ENCODE measurements at places on chromosomes 4 and X.

DNA sequence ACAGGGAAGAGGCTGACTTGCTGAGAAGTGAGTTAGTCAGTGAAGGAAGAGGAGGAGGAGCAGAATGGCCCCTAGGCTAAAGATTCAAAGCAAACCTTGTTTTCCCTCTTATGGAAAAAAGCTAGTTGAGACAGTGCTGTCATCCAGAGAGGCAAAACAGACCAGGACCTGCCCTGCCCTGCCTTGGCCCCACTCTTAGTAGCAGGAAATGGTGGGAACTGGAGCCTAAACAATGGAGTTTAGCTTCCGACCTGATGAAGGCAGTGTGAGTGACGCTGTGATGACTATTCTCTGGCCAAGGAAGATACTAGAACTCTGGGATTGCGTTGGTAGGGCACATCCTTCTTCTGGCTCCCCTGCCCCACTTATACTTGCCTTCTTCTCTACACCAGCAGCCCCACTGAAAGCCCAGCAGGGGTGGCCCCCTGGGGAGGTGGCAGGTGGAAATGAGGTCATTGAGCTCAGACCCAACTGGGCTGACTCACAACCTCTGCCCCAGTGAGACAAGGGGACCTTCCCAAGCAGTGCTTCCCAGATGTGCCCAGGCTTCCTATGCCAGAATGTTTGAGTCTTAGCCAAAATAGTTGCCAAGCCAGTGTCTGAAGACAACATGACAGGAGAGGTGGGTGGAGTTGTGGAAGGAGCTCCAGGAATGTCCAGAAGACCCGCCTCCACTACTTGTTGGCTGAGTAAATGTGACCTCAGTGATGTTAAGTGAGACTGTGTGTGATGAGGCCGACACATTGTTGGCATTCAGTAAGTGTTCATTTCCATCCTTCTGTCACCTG is 38.8 kb downstream of the MSN start:
- DNase-seq = no peak

GRCh38 chrX:38055170-38055847 is 49.0 kb downstream of the SYTL5 start:
- DNase-seq = peak; percentile 39

- DNase-seq = no peak
Measured at GRCh38 chr4:80875642-80876041, 154.9 kb upstream of the BMP3 start.

DNA sequence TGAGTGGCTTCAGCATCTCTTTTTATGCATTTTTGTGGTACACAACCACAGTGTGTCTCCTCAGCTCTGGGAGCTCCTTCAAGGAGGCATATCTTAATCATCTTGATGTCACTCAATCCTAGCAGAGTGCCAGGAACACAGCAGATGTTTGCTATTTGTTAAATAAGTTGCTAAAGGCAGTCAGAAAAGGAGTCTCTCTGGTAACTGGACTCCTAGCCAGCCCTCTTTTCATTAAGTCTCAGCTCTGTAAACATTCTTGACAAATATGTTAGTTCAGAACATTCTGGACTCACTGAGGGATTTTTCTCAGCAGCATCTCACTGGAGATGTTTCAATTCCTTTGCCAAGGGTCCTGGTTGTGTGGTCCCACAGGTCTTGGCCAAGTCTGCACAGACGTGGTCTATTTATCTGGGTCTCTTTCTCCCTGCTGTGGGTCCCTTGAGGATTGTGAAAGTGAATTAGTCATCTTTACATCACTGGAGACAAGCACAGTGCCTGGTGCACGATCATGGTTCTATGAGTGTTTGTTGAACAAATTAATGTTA is 20.3 kb upstream of the FAM9C start:
- DNase-seq = no peak

DNA sequence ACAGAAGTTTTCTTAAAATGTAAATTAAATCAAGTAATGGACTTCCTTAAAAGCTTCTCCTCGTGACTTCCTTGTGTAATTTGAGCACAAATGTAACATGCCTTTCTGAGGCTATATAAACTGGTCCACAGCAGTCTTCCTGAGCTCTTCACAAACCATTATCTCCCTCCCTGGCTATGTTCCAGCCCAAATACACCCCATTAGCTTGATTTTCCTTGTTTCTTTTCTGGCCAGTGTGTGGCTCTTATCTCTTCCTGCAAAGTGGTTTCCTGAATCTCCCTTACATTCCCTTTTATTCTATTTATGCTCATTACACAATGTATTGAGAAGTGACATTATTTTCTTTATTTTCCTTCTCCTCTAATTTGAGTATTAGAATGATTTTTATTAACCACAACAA is 1085.3 kb upstream of the PCDH10 start:
- no peak for DNase-seq

GRCh38 chr4:146514651-146515357 is 6.9 kb downstream of the SLC10A7 start:
- DNase-seq = no peak

DNA sequence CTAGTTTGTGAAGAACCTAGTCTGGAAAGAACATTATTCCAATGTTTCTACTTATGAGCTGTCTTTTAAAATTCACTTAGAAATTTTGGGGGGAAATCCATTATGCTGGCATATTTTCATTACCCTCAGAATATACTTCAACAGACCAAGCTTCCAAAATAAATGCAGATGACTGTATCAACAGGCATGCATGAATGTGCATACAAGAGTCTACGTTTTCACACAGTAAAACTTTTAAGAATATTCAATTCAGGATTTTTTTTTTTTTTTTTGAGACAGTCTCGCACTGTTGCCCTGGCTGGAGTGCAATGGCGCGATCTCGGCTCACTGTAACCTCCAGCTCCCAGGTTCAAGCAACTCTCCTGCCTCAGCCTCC is 49.7 kb downstream of the ABCG2 start:
- DNase-seq = no peak

GRCh38 chr4:88752754-88753153 is 55.1 kb upstream of the NAP1L5 start:
- no peak for DNase-seq

- DNase-seq = no peak
Measured at GRCh38 chr4:165737309-165737972, 135.6 kb upstream of the TLL1 start.

DNA sequence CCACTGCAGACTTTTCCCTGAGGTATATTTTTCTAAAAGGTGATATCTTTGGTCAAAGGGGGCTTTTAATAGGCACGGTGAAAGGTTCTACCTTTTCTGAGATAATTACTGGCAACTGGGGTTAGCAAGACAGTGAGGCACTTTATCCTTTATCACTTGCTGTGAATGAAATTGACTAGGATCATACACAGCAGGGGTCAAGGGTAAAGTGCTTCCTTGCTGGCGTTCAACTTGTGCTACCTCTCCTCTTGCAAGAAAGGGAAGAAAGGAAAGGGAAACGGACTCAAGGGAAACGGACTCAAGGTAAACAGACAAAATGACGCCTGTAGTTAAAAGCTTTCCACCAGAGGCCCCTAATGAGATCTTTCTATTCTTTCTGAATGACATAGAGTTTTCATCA is 78.6 kb upstream of the RAPGEF2 start:
- no peak for DNase-seq

- no peak for DNase-seq
Measured at GRCh38 chrX:150450519-150451177, 87.5 kb downstream of the MAMLD1 start.

- DNase-seq = peak; percentile 68
Measured at GRCh38 chr4:158090323-158090722, 82.5 kb downstream of the GASK1B start.

DNA sequence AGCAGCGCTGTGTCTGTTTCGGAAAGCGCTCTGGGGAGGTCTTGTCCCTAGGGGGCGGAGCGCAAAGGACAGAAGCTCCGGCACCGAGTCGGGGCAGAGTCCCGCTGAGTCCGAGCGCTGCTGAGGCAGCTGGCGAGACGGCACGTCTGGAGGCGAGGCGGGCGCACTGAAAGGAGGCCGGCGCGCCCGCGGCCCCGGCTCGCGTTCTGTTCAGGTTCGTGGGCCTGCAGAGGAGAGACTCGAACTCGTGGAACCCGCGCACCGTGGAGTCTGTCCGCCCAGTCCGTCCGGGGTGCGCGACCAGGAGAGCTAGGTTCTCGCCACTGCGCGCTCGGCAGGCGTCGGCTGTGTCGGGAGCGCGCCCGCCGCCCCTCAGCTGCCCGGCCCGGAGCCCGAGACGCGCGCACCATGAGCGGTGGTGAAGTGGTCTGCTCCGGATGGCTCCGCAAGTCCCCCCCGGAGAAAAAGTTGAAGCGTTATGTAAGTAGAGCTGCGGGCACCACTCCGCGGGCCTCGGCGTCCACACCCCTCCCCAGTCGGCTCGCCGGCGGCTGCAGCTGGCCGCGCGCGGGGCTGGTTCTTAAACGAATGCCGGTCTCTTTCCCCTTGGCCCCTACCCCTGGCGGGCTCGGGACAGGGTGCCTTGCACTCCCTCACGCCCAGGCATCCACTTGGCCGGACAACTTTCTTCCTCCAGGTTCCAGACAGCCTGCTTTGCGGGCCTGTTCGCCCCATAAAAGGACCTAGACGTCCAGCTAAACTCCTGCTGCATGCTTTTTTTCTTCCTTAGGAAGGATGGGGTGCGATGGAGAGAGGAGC is at the start of gene GAB1:
GAB1 (plus strand) TSS at position 96 of the 819 bp plus-strand sequence; CDS start at position 409, 313 bp downstream.
- peak; percentile 83 for DNase-seq

DNA sequence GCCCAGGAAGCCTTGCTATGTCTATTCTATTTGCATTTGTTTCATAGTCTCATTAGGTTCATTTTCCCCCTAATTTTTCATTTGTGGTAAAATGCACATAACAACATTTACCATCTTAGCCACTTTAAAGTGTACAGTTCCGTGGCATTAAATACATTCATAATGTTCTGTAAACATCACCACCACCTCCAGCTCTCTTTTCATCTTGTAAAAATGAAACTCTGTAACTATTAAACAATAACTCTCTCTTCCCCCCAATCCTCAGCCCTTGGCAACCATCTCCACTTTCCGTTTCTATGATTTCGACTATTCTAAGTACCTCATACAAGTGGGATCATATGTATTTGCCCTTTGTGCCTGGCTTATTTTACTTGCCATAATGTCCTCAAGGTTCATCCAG is 19.9 kb downstream of the ARHGEF38 start:
- no peak for DNase-seq

DNA sequence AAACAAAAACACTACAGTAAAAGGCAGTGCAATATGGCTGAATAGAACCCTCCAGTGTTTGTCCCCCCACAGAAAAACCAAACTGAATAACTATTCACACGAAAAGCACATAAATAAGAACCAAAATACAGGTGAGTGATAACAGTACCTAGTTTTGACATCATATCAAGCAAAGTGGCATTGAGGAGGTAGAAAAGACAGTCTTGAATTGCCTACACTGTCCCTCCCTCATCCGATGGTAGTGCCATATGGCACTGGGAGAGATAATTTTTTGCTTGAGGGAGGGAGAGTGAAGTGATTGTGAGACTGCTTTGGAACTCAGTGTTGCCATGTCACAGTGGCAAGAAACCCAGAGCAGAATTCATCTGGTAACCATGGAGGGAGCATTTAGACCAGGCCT is 99.2 kb downstream of the GPR174 start:
- DNase-seq = no peak

DNA sequence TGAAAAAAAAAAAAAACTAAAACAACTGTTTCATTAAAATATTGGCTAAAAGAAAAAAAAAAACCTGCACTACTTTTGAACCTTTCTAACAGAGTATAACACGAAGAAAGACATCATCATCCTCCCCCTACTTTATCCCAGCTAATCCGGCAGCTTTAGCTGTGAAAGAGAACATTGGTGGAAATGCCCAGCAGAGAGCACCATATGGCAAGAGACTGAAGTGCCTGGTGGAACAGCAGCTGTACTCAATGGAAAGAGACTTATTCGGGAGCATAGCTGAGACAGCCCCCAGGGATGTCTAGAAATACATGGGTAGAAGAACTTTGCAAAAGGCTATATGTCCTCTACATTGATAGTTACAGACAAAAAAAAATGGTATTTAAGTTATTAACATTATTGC is 30.3 kb downstream of the STPG2 start:
- peak; percentile 73 for DNase-seq

- DNase-seq = no peak
Measured at GRCh38 chrX:78456909-78457308, 129.5 kb upstream of the CYSLTR1 start.

GRCh38 chr4:42819863-42820514 is 72.5 kb upstream of the GRXCR1 start:
- no peak for DNase-seq

DNA sequence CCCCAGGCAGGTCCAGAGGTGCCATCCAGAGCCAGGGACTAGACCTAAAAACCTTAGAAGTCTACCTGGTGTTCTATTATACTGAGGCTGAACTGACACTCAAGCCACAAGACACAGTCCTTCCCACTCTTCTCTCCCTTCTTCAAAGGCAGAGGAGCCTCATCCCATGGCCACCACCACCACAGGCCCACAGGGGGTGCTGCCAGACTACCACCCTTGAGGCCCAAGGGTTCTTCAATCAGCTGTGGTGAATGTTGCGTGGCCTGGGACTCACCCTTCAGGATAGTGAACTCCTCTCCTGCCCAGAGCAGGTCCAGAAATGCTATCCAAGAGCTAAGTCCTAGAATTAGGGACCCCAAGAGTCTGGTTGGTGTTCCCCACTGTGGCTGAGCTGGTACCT is 17.5 kb upstream of the RFC1 start:
- no peak for DNase-seq

DNA sequence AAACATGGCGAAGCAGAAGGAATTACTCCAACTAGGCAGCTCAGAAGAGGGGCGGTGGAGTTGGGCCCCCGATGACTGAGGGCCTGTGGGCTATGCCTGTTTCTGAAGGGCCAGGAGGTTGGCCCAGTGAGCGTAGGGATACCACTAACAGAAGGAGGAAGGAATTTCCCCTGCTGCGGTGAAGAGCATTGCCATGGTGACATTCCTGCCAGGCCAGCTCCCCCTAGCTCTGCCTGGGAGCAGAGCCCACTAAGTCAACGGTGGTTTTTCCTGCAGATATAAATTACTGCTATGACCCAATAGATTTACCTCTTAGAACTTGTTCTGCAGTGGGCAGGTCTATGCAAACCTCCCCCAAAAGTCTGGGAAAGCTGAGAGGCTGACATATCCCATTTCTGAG is 28.9 kb upstream of the HMX1 start:
- no peak for DNase-seq

- DNase-seq = no peak
Measured at GRCh38 chr4:20883231-20883630, 183.0 kb downstream of the PACRGL start.

DNA sequence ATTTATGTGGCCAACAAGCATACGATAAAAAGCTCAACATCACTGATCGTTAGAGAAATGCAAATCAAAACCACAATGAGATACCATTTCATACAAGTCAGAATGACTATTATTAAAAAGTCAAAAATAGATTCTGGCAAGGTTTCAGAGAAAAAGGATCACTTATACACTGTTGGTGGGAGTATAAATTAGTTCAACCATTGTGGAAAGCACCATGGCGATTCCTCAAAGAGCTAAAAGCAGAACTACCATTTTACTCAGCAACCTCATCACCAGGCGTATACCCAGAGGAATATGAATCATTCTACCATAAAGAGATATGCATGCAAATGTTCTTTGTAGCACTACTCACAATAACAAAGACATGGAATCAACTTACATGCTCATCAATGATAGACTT is 478.7 kb upstream of the GALNTL6 start:
- no peak for DNase-seq

- no peak for DNase-seq
Measured at GRCh38 chr4:41207291-41207831, 7.0 kb downstream of the APBB2 start.

All from brain (organoid and tissue), 16 donors.